T-cell (primary cell): ENCODE measurements at places on chromosomes 1 and 21.

DNA sequence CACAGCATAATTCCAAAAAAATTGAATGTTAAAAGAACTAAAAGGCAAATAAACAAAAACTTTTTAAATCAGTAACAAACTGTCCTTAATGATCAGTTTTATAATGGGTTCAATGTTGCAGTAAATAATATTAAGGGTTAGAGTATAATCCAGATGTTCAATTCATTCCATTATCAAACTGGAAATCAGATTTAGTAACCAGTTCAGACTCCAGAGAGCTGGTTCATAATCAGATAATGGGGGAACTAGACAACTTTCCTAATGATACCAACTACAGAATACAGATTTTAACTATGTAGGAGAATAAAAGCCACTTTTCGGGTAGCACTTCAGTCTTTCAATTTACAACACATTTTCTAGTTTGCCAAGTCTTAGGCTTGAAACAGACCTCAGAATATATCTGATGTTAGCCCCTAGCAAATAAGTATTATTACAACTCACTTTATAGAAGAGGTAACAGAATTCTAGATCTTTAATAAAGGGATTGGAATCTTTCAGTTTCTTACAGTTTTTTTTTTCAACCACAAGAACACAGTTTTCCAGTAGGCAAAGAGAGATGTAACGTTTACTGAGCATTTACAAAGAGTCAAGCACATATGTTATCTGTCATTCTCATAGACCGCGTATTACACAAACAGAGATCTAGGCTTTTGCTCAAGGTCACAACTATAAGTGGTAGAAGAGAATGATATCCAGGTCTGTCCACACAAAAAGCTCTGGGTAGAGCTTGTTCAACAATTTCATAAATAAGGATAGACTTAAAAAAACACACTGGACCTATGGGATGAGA is 1.9 kb upstream of the DCAF6 start:
- DNase-seq, result no peak
- H3K4me1 ChIP-seq, result peaks cover 25% of the 10 kb centered on the region
- no peaks in the 10 kb centered on the region for H3K36me3 ChIP-seq
- H3K4me3 ChIP-seq, result peak overlapping the region; percentile 81

GRCh38 chr1:14112613-14113012 is 412.6 kb downstream of the PRDM2 start:
- no peaks in the 10 kb centered on the region for H3K27me3 ChIP-seq
- no peak for DNase-seq
- H3K4me3 ChIP-seq, result no peak overlapping the region
- no peaks in the 10 kb centered on the region for H3K4me1 ChIP-seq

GRCh38 chr1:7667625-7668218 is 103.4 kb upstream of the VAMP3 start:
- no peaks in the 10 kb centered on the region for H3K4me1 ChIP-seq
- peak; percentile 36 for DNase-seq
- no peak overlapping the region for H3K4me3 ChIP-seq
- no peaks in the 10 kb centered on the region for H3K36me3 ChIP-seq

- no peak overlapping the region for H3K27ac ChIP-seq
- no peaks in the 10 kb centered on the region for H3K27me3 ChIP-seq
- DNase-seq, result no peak
These were observed 22.7 kb upstream of the SDE2 start for GRCh38 chr1:226021801-226022200.

DNA sequence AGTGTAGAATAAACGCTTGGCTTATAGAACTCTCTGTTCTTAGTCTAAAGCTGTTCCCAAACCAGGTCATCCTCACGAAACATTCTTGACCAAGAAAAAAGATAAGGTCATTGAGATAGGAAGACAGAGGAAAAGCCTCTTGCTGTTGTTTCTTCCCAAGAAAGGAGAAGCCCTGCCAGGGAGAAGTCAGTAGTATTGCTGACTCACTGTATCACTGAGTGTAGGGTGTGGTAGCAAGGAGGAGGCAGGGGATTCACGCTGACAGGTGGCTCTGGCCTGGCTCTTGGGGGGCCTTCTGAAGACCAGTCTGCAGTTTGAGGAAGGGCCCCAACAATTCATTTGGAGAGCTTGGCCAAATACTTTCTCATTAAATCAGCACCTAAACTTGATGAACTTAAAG is 97.8 kb downstream of the CD247 start:
- peaks cover 3% of the 10 kb centered on the region for H3K36me3 ChIP-seq
- no peak for DNase-seq
- no peaks in the 10 kb centered on the region for H3K4me1 ChIP-seq
- H3K27ac ChIP-seq, result no peak overlapping the region
- no peak overlapping the region for H3K4me3 ChIP-seq

GRCh38 chr1:154324241-154324640 is 1.1 kb upstream of the ATP8B2 start:
- peaks cover 42% of the 10 kb centered on the region for H3K4me1 ChIP-seq
- no peak overlapping the region for H3K4me3 ChIP-seq
- DNase-seq, result no peak
- H3K36me3 ChIP-seq, result no peaks in the 10 kb centered on the region
- peak overlapping the region; percentile 82 for H3K27ac ChIP-seq
- peaks cover 14% of the 10 kb centered on the region for H3K27me3 ChIP-seq

DNA sequence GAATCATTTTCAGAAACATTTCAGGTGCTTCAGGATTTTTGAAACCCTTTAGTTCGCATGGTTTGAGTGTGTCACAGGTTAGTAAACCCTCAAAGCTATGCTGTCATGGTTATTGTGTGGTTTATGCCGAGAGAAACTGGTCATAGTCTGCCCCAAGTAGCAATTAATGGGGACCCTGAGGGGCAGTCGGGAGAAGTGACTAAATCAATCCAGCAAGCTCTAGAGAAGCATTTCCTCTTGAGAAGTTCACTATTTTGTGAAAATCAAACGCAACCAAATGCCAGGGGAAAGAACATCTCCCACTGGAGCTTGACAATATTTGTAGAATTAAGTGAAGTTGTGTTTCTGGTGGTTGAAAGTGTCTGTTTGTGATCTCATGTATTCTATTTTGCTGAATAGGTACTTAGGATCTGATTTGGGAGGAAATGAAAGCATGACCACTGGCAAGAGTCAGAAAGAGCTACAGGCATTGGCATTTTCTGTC is 63.0 kb upstream of the BACH1 start:
- no peak overlapping the region for H3K27ac ChIP-seq
- no peaks in the 10 kb centered on the region for H3K36me3 ChIP-seq
- H3K4me3 ChIP-seq, result no peak overlapping the region
- DNase-seq, result no peak
- H3K4me1 ChIP-seq, result no peaks in the 10 kb centered on the region

GRCh38 chr1:162159515-162159914 is 90.0 kb downstream of the NOS1AP start:
- H3K4me3 ChIP-seq, result no peak overlapping the region
- no peaks in the 10 kb centered on the region for H3K36me3 ChIP-seq
- H3K27me3 ChIP-seq, result peaks cover 12% of the 10 kb centered on the region
- no peaks in the 10 kb centered on the region for H3K4me1 ChIP-seq
- no peak for DNase-seq
- H3K27ac ChIP-seq, result no peak overlapping the region

DNA sequence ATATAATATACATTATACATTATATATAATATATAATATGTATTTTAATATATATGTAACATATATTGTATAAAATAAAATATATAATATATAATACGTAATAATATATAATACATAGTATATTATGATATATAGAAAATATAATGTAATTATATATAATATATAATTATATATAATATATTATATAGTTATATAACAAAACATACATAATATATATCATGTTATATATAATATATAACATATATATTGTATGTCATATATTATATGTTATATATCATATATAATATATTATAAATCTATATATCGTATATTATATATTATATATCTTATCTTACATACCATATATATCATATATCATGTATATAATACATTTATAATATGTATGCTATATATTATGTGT is 248.2 kb upstream of the TPTE start:
- no peak overlapping the region for H3K27ac ChIP-seq
- no peaks in the 10 kb centered on the region for H3K4me1 ChIP-seq
- no peaks in the 10 kb centered on the region for H3K27me3 ChIP-seq
- H3K36me3 ChIP-seq, result no peaks in the 10 kb centered on the region

- DNase-seq, result no peak
- H3K4me3 ChIP-seq, result no peak overlapping the region
- H3K36me3 ChIP-seq, result no peaks in the 10 kb centered on the region
These were observed 25.6 kb downstream of the CDC42 start for GRCh38 chr1:22078133-22078532.

- H3K27ac ChIP-seq, result no peak overlapping the region
- no peaks in the 10 kb centered on the region for H3K36me3 ChIP-seq
- no peak overlapping the region for H3K4me3 ChIP-seq
- H3K4me1 ChIP-seq, result no peaks in the 10 kb centered on the region
- peaks cover 73% of the 10 kb centered on the region for H3K27me3 ChIP-seq
These were observed 2.1 kb downstream of the ADORA1 start for GRCh38 chr1:203129501-203130231.

- no peaks in the 10 kb centered on the region for H3K36me3 ChIP-seq
- H3K27me3 ChIP-seq, result peaks cover 65% of the 10 kb centered on the region
- H3K4me3 ChIP-seq, result peak overlapping the region; percentile 10
- H3K4me1 ChIP-seq, result peaks cover 28% of the 10 kb centered on the region
- no peak for DNase-seq
These were observed 742 bp upstream of the PDE9A start for GRCh38 chr21:42652527-42653230.

GRCh38 chr1:33396188-33397124 is 34.4 kb downstream of the PHC2 start:
- no peaks in the 10 kb centered on the region for H3K4me1 ChIP-seq
- H3K27ac ChIP-seq, result no peak overlapping the region

GRCh38 chr1:81224222-81224621 is 576.5 kb upstream of the ADGRL2 start:
- H3K36me3 ChIP-seq, result no peaks in the 10 kb centered on the region
- no peak overlapping the region for H3K27ac ChIP-seq
- DNase-seq, result no peak
- no peaks in the 10 kb centered on the region for H3K4me1 ChIP-seq

DNA sequence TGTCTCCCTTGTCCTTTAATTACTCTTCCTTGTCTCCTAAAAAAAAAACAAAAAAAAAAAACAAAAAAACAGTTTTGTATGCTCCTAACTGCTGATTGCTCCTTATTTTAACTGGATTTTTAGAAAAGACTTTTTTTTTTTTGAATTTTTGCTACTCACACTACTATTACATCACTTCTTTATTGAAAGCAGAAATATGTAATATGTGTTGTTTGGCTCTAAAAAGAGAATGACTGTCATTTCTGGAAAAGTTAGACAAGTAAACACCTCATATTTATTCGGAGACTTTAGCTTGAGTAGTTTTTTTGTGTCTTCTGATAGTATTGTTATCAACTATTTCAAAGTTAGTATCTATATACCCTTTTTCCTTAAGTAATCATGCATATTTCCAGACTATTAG is 855.0 kb downstream of the USP25 start:
- H3K4me3 ChIP-seq, result no peak overlapping the region
- DNase-seq, result no peak
- no peaks in the 10 kb centered on the region for H3K36me3 ChIP-seq
- no peaks in the 10 kb centered on the region for H3K4me1 ChIP-seq
- no peaks in the 10 kb centered on the region for H3K27me3 ChIP-seq
- H3K27ac ChIP-seq, result no peak overlapping the region

DNA sequence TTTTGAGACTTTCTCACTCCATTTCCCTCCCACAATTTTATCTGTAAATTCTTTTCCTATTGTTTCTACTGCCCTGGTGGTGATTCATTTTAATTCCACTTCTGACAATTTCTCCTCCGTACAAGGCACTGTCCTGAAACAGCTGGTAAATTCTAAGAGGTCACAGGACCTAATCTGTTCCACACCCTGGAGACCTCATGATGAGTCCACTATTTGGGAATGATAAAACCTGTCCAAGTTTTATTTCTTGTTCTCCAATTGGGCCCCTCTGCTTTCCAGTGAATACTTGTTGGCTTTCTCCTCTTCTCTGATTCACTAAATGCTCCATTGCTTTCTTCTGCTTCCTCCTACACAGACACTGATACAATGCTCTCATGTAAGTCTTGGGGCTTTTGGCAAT is 343.1 kb upstream of the DUSP10 start:
- H3K36me3 ChIP-seq, result no peaks in the 10 kb centered on the region
- H3K4me1 ChIP-seq, result no peaks in the 10 kb centered on the region
- no peaks in the 10 kb centered on the region for H3K27me3 ChIP-seq
- H3K4me3 ChIP-seq, result no peak overlapping the region
- H3K27ac ChIP-seq, result no peak overlapping the region

- no peak overlapping the region for H3K4me3 ChIP-seq
- peaks cover 25% of the 10 kb centered on the region for H3K27me3 ChIP-seq
- no peak overlapping the region for H3K27ac ChIP-seq
- no peaks in the 10 kb centered on the region for H3K4me1 ChIP-seq
- no peak for DNase-seq
These were observed 8.4 kb upstream of the COL18A1 start for GRCh38 chr21:45396620-45396995.

DNA sequence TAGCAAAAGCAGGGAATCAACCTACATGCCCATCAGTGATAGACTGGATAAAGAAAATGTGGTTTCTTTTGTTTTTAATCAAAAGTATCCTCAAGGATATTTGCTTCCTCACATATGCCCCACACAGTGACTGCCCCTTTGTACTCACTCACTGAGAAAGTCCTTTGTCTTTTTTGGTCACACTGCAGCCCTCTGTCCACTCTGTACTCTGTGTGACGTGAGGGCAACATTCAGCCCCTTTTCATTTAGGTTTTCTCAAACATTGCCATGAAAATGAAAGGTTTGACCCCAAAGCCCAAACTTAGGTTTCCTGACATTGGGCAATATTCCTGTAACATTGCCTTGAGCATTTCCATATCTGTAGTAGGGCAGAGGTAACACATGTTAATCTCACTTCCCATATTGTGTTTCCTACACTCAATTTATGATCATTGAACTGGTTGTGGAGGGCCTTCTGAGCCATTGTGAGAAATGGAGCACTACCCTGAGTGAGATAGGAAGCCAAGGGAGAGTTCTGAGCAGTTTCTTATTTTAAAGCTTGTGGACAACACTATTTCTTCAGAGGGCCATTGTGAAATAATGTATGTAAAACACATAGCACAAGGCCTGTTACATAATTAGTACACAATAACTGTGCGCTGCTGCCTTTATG is 501.9 kb upstream of the C1orf87 start:
- no peaks in the 10 kb centered on the region for H3K36me3 ChIP-seq
- H3K27ac ChIP-seq, result no peak overlapping the region
- no peak for DNase-seq
- H3K27me3 ChIP-seq, result no peaks in the 10 kb centered on the region

GRCh38 chr1:218080863-218081262 is 204.2 kb upstream of the RRP15 start:
- H3K36me3 ChIP-seq, result no peaks in the 10 kb centered on the region
- no peak for DNase-seq
- no peak overlapping the region for H3K4me3 ChIP-seq
- no peaks in the 10 kb centered on the region for H3K27me3 ChIP-seq

DNA sequence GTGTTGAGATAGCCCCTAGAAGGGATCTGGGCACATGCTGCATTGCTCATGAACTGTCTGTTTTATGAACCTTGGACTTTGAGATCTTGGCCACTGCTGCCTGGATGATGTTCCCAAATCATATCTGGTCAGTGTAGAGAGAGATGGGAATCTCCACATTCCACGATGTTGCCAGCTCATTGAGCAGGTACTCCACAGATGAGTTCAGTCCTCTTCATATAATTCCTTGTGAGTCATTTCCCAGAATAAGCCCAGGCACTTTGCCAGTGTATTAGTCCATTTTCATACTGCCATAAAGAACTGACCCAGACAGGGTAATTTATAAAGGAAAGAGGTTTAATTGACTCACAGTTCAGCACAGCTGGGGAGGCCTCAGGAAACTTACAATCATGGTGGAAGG is 254.0 kb upstream of the RUNX1 start:
- no peaks in the 10 kb centered on the region for H3K27me3 ChIP-seq
- H3K4me1 ChIP-seq, result no peaks in the 10 kb centered on the region
- no peak overlapping the region for H3K4me3 ChIP-seq
- DNase-seq, result no peak
- no peak overlapping the region for H3K27ac ChIP-seq
